ENCODE measurements at places on chromosomes 11 and 22.

DNA sequence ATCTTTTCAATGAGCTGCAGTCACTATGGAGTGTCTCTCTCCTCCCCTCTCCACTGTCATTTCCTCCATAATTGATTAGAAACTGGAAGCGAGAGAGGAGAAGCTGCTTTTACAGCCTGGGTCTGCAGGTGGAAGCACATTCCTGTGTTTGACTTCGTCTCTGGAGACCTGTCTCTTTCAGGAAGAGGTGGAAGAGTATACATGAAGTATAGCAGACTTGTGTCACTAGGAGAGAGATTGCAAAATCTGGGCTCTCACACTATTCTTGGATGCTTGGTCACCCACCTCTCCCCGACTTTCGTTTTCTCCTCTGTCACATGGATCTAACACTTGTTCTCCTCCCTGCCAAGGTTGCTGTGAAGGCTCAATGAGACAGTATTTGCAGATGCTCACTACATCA, 323.3 kb downstream of the NTM start:
- peak; percentile 56 for DNase-seq

GRCh38 chr11:76849376-76849775, 11.3 kb upstream of the ACER3 start:
- no peak for DNase-seq

DNA sequence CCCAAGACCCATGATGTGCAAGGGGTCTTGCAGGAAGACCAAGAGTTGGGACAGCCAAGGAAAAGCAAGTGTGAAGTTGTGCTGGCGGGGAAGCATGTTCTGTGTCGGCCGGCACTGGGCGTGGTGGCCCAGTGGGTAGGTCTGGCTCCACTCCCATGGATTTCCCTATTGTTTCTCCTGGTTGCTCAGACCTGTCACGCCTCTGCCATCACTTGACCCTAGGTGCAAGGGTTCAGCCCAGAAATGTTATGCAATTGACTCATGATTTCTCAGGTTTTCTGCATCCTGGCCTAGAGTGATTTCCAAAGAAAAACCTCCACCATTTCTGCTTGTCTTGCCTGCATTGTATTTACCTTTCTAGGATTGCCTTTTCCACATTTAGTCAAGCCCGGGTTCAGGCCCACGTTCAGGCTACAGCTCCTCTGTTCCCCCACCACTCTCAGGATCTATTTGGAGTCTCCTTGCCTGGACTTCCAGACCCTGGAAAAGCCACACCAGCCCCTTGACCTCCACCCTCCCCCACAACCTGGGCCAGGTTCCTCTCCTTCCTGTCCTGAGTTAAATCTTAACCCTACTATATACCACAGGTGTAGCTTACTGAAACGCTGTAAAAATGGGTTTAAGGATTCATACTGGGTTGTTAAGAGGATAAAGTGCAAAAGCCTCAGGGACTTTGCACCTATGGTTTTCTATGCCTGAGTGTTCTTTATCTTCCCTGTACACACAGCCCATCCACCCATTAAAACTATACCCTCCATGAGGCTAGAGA, 17.5 kb upstream of the FOLR1 start:
- no peak for DNase-seq

GRCh38 chr11:36309779-36310178, 13.7 kb downstream of the PRR5L start:
- no peak for DNase-seq

GRCh38 chr22:42621505-42622002, 6.9 kb upstream of the POLDIP3 start:
- DNase-seq, result peak; percentile 35
